ELR (cell line): ENCODE measurements at places on chromosomes 4 and X.

DNA sequence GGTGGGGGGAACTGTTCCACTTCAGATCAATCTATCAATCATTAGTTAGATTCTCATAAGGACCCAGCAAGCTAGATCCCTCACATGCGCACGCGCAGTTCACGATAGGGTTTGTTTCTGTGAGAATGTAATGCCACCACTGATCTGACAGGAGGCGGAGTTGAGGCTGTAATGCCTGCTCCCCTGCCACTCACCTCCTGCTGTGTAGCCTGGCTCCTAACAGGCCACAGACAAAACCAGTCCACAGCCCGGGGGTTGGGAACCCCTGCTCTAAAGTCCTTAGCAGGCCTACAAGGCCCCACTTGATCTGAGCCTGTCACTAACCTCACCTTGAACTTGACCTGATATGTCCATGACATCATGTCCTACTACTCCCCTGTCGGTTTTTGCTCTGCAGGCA is 30.3 kb downstream of the ARL9 start:
- DNase-seq, result no peak

GRCh38 chr4:94595880-94596483 is 144.2 kb downstream of the PDLIM5 start:
- DNase-seq, result peak; percentile 68

DNA sequence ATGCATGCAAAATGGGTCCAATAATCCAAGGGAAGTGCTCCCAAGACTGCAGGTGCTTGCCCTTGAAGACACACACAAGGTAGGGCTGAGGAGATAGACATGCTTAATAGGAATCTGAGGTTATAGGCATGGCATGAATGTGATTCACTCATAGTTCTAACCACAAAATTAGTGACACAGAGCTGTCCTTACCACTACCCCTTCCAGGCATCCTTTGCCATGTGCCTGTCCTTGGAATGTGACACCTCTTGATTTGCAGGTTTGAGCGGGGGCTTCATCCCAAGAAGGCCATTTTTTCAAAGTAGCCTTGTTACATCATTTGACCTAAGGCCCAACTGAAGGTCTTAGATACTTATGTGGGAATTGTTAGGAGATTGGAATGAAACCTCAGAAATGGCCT is 112.5 kb downstream of the CCNG2 start:
- DNase-seq, result no peak

GRCh38 chr4:7068883-7069282 is 1.0 kb upstream of the GRPEL1 start:
- peak; percentile 52 for DNase-seq

- peak; percentile 7 for DNase-seq
These were observed 140.0 kb downstream of the DHRSX start for GRCh38 chrX:2360731-2361130.

DNA sequence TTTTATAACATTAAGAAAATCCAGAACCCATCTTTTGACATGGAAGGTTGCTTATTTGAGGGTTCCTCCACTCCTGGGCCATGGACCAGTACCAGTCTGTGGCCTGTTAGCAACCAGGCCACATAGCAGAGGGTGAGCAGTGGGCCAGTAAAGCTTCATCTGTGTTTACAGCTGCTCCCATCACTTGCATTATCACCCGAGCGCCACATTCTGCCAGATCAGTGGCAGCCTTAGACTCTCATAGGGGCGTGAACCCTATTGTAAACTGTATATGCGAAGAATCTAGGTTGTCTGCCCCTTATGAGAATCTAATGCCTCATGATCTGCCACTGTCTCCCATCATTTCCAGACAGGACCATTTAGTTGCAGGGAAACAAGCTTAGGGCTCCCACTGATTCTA is 58.6 kb downstream of the NDST4 start:
- no peak for DNase-seq

DNA sequence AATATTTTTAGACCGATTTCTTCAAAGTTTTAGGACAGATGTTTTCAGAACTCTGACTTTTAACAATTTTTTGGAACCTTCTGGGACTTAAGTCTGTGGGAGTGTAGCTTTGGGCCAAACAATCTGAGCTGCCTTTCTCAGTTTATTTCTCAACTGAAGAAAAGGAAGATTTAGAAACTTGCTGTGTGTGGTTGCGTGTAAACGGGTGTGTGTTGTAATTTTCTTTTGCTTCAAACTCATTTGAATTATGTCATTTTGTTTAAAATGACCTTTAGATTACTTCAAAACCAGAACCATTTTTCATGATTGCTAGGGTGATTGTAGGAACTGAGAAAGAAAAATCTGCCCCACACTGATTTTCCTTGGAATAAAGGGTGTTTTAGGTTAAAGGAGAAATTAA is 577.7 kb upstream of the GALNTL6 start:
- DNase-seq, result no peak

DNA sequence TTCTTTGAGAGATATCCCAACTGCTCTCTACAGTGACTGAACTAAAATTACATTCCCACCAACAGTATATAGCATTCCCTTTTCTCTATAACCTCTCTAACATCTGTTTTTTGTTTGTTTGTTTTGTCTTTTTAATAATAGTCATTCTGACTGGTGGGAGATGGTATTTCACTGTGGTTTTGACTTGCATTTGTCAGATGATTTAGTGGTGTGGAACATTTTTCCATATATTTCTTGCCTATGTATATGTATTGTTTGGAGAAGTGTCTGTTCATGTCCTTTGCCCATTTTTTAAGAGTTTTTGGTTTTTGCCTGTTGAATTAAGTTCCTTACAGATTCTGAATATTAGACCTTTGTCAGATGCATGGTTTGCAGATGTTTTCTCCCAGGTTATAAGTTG is 9.0 kb downstream of the USO1 start:
- DNase-seq, result peak; percentile 69

GRCh38 chrX:21831496-21831895 is 7.9 kb upstream of the MBTPS2 start:
- no peak for DNase-seq

DNA sequence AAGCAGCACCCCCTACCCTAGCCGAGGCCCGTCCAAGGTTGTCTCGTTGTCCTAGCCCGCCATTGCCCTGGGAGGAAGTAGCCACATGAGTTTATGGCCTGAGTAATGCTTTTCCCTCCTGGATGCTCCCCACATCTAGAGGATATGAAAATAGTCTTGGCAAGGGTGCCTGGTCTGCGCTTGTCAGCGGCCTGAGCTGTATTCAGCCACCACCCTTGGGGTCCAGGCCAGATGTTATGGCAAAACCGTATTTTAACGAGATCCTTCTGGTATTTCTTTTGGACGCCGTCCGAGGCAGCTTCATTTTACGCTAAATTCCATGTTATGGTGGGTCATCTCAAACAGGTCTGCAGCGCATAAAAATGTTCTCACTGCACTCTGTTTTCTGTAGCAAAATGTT is 89.3 kb downstream of the GPR143 start:
- DNase-seq, result no peak

GRCh38 chr4:108168671-108169523 is at the start of gene LEF1:
LEF1 (minus strand) TSS chr4:108168932; CDS start chr4:108167767, 1,165 bp downstream.
- DNase-seq, result peak; percentile 57

DNA sequence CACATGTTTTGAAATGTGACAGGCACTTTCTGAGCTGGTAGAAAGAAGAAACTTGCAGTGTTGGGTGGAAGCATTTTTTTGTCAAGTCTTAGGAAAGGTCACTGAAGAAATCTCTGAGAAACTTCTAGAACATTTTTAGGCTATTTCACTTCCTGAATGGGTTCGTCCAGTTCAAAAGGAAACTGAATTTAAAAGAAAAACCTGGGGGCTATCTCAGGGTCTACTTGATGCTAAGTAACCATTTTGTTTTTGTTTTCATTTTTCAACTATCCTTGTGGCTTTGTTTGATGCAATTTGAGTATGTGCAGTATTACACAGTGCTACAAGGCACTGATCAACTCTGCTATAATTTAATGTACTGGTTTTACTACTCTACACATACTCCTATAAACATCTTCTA is 34.0 kb upstream of the AMOT start:
- DNase-seq, result no peak

- DNase-seq, result no peak
These were observed 35.7 kb upstream of the NKX3-2 start for GRCh38 chr4:13580036-13580435.

DNA sequence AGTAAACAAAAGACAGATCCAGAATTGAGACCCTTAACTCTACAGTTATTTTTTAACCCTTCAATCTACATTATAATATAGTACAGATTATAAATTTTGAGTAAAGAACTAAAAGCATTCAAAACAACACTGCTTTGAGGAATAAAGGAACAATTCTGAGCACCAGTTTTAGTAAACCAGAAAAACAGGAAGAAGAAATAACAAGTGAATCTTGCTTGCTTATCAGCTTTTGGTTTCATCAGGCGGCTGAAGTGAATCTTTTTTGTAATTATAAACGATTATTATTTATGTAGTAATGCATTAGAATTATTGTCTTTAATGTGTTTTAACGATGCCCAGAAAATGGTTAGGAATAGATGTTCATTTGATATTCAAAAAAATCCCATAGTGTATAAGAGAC is 305.4 kb downstream of the ARAP2 start:
- no peak for DNase-seq

DNA sequence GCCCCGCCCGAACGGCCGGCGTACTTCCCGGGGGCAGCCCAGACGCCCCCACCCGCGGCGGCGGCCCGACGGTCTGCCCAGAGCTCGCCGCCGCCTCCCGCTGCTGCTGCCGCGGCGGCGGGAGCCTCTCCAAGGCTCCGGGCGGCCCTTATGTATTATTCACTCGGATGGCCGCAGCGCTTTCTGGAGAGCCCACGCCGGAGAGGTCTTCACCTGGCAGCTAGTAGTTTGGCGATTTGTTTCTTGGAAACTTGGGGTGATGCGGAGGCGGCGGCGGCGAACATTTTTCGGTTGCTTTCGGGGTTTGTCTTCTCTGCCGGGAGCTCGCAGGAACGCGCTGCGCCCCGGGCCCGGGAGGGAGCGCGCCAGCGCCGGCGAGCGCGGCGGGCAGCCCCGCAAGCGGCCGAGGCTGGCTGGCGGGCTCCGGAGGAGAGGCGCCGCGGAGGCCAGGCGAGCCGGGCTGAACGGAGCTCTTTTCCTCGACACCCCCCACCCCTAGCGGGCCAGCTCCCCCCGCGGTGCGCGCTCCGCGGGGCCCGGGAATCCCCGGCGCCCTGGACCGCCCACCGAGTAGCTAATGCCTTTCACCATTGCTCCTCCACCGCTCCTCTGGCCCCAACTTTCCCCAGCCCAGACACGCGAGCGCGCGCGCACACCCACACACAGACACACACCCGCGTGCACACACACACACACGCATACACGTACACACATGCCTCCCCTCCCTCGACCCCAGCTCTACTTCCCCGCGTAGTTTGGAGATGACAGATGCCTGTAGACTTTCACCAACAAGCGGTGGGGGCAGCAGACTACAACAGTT is 113.5 kb downstream of the DHX15 start:
- peak; percentile 55 for DNase-seq

DNA sequence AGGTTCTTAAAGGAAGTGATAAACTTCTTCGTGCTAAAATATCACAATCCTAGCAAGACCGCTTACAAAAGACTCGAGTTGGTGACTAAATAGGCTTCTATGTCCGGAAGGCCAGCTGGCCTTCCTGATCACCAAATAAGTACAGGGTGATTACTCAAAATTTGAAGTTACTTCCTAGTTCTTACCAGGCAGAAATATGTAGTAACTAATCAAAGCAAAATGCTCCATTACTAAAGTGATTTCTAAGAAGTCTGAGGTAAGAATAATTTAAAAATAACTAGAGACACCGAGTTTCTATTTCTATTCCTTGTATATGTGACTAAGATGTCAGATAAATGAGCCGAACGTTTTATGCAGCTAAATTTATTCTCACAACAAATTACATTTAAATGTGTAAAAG is 62.2 kb downstream of the NSUN7 start:
- DNase-seq, result no peak

DNA sequence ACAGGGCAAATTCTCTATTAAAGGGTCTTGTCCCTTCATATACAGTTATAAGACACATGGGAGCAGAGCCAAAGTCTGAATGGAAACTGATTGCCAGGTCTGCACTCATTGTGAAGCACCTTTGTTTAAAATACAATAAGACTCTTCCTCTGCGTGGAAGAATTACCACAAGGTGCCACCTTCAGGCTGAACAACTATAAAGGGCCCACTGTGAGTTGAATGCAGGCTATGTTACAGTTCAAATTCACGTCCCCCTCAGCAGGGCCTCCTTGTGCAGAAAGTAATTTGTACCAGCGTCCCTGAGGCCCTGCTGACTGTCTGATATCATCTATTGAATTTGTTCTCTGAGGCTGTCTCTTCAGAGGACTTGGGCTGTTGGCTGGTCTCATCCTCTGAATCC is 225.8 kb upstream of the TEX13C start:
- DNase-seq, result no peak

DNA sequence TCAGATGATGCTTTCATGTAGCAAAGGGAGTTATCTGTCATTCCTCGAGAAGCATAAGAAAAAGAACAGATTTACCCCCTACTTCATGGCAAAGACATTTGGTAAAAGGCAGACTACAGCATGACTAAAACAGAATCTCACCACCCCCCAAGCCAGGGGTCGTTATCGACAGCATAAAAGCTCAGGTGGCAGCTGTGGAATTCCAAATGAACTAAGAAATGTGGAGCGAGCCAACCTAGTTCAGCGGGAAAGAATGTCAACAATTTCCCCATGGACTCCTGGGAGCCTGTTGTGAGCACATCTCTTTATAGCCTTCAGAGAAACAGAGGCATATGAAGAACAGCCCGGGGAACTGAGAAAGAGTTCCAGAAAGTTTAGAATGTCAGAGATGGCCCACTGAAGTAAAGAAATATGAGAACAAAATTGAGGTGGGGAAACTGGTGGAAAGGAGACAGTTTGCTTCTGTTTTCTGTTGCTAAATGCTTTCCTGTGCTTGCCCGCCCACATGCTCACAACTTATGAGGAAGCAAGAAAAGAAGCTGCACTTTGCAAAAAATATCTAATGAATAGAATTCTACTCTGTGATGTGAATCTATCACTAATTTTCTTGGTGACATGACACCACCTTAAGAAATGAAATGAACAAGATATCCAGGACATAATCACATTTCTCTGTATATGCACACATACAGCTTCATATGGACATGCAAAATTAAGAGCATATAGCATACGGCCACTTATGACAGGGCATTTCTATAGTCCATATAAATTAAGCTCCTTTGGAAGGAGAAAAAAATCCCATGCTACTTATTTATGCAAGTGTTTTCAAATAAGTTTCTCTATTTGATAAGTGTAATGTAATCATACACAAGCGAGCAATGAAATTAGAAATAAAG is 135.3 kb upstream of the MID1 start:
- peak; percentile 72 for DNase-seq

DNA sequence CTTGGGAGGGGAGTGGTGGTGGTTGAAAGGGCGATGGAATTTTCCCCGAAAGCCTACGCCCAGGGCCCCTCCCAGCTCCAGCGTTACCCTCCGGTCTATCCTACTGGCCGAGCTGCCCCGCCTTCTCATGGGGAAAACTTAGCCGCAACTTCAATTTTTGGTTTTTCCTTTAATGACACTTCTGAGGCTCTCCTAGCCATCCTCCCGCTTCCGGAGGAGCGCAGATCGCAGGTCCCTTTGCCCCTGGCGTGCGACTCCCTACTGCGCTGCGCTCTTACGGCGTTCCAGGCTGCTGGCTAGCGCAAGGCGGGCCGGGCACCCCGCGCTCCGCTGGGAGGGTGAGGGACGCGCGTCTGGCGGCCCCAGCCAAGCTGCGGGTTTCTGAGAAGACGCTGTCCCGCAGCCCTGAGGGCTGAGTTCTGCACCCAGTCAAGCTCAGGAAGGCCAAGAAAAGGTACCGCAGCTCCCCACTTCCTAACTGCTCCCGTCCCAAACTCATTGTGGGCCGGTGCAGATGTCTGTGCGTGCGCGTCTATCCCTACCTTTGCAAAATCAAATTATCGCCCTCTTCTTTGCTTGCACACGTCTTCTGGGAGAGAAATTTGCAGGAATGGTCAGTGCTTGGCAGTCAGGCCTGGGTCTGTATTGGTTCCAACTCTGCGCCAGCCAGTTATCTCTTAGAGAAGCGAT is 533 bp downstream of the IL15 start:
- peak; percentile 68 for DNase-seq

GRCh38 chrX:132908891-132909290 is 49.5 kb downstream of the HS6ST2 start:
- no peak for DNase-seq
